ENCODE measurements at places on chromosomes 16 and 17. TPM values are rescaled to one million over a fixed set of nuclear protein-coding genes. Genes with fewer than 3 reads are reported as not detected.

The RECQL5 gene
- 15.4 TPM for total RNA-seq

The TPSG1 gene
- not detected for total RNA-seq

The CUEDC1 gene
- 5.8 TPM for total RNA-seq

The KRTAP3-3 gene
- not detected for total RNA-seq

The CCL2 gene
- total RNA-seq, result 25.5 TPM

The GPR142 gene
- total RNA-seq, result not detected

The AOC2 gene
- total RNA-seq, result 0.96 TPM

The FOXC2 gene
- total RNA-seq, result under 0.01 TPM

The TEX19 gene
- total RNA-seq, result not detected

The EVPL gene
- 28.2 TPM for total RNA-seq

The KRTAP9-2 gene
- not detected for total RNA-seq

The OTOP3 gene
- not detected for total RNA-seq

The KRT36 gene
- total RNA-seq, result not detected

The HOXB1 gene
- total RNA-seq, result not detected

All from tracheal epithelial cell (primary cell).